ENCODE measurements at places on chromosomes 5 and 9.

DNA sequence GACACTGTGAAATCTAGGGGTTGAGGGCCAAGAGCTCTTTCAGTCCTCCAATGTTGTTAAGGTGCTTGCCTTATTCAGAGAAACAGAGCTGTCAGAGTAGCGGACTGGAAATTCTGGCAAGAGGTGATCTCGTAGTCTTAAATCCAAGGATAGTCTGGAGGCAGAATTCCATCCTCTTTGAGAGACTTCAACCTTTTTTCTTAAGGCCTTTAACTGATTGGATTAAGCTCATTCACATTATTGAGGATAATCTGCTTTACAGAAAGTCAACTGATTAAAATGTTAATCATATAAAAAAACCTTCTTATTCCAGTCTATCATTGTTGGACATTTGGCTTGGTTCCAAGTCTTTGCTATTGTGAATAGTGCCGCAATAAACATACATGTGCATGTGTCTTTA is 243.1 kb upstream of the COX7C start:
- no peak for DNase-seq

DNA sequence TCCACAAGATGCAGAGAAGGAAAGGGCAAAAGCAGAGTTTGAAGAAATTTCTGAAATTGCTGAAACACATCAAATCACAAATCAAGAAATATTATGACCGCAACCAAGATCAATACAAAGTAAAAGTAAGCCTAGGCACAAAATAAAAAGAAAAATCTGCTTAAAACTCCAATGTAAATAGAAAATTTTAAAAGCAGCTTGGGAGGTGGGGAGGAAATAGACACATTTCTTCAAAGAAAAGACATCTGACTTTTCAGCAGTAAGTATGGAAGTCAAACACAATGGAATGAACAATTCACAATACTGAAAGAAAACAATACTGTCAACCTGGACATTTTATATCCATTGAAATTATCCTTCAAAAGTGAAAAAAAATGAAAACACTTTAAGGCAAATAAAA is 55.1 kb downstream of the HTR4 start:
- DNase-seq, result no peak

DNA sequence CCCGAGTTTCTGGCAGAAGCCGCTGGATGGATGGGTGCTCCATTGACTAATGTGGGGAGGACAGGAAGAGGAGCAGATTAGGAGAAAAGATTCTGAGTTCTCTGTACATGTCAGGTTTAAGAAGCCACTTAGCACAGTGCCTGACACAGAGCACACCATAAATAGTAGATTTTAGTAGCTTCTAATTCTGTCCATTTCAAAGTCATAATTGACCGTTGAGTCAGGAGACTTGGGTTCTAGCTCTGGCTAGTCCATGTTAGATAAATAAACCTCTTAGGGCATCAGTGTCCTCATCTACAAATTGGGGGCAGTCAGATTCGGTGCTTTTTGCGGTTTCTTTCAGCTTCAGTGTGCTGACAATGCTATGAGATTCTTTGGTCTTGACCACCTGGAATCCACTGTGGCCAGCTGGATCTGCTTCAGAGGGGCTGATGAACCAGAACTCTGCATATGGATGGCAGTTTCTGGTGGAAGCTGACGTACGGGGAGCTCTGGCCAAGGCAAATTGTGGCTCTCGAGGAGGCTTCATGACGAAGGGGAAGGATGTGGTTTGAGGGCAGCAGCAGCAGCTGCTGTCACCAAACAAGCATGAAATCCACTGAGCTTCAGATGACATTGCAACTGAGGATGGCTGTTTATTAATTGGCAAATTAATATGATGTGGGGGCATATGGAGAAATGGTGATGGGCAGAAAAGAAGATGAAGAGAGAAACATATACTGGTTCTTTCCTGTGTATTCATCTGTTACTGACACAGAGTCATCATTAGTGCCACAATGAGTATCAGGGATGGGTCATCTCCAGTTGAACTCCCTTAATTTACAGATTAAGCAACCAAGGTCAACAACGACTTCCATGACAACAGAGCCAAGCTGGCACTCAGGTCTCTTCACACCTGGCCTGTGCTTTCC is 134.4 kb downstream of the AOPEP start:
- DNase-seq, result peak; percentile 28

GRCh38 chr5:180601591-180602480 is 10.5 kb upstream of the SCGB3A1 start:
- no peak for DNase-seq

- DNase-seq, result peak; percentile 86
Observed at GRCh38 chr5:16616536-16617273, at the start of gene RETREG1. TSS of gene RETREG1 (minus strand) at chr5:16616997. CDS start at chr5:16616971, 26 bp downstream.

GRCh38 chr9:125444166-125444565 is 182.5 kb downstream of the GAPVD1 start:
- no peak for DNase-seq

- no peak for DNase-seq
Observed at GRCh38 chr5:89458332-89458656, 575.3 kb upstream of the MEF2C start.

GRCh38 chr5:60163762-60164161 is 270.2 kb upstream of the PDE4D start:
- no peak for DNase-seq

DNA sequence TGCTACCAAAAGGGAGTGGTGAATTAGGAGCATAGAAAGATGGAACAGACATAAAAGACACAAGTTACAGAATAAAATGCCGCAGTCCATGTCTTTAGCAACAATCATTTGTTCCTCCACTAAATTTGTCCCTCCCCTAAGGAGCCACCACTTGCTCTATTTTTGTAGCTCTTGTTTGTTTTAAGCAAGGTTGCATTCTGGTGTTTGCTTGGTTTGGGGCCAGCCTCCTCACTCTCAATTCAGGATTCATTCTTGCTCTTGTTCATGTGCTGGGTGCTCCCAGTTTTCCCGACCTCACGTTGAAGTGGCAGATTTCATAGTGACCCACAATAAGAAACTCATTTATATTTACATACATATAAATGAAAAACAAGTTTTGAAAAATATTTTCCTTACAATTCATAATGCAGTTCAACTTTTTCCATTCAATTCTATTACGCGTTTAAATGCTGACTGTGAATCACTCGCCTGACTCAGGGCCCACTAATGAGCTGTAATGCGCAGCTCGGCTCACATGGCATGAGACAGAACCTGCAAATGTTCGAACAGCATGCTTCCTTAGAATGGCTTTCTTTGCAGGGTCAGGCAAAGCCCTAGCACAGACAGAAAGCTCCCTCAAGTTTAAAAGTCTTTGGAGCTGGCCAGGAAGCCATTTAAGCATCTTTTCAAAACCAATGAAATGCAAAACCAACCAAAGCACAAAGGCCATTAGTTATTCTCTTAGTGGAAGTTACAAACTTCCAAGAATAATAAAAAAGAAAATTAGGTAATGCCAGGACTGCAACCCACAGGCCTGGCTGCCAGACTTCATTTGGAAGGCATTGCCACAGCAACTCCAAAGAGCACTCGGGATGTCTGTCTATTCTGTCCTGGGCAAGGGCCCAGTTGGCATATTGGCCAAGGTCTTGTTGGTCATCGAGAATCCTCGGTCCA is 41.7 kb downstream of the RETREG1 start:
- DNase-seq, result no peak
